PC-3 (cell line): ENCODE measurements at places on chromosomes 7 and 10. TPM values are rescaled to one million over a fixed set of nuclear protein-coding genes. Genes with fewer than 3 reads are reported as not detected.

NUPR2 gene
- not detected in 2 replicates for total RNA-seq

DRGX gene
- total RNA-seq: 0.12 and 0.33 TPM in 2 replicates

GBX1 gene
- total RNA-seq: not detected in 2 replicates

ZNF398 gene
- total RNA-seq: 8.2 and 9.1 TPM in 2 replicates
